ENCODE measurements at places on chromosomes 13 and 19.

- no peak for DNase-seq
These were observed 126.6 kb downstream of the USP12 start for GRCh38 chr13:27044837-27045570.

- no peak for DNase-seq
These were observed 165.5 kb upstream of the KLF12 start for GRCh38 chr13:74299721-74300120.

- DNase-seq: no peak
These were observed 171.6 kb upstream of the IPO5 start for GRCh38 chr13:97781891-97782305.

DNA sequence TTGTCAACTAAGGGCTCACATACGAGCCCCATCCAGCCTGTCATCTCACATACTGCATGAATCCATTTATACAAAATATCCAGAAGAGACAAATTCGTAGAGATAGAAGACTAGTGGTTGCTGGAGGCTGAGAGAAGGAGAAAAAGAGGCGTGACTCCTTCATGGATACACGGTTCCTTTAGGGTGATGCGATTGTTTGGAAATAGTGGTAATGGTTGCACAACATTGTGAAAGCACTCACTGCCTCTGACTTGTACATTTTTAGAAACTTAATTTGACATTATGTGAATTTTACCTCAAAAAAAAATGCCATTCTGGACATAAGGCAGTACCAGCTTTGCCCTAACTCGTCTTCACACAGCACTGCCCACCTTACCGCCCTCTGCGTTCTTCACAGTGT lies 27.3 kb downstream of the IGFL1 start:
- DNase-seq: no peak

DNA sequence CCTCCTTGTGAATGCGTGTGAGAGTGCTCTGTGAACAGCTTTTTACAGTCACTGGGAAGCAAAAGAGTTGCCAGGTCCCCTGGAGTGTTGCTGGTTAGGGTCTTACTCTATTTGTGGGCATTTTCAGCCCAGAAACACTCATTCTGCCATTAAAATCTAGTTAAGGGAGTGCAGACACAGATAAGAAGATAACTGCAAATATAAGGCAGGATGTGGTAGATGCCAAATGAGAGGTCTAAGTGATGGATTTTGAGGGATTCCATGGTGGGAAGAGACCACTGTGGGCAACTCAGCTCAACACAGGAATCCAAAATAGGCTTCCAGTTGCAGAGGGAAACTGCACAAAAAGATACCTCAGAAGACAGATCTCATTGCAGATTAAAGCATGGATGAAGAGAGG lies 54.5 kb upstream of the KL start:
- DNase-seq: no peak

GRCh38 chr13:79602936-79603335 lies 122.0 kb downstream of the NDFIP2 start:
- DNase-seq: no peak

Data from stimulated activated CD8-positive, alpha-beta memory T cell treated with anti-CD3 and anti-CD28 coated beads, Interleukin-4, amount 100 ng/mL, for 1 hour (primary cell).